Stimulated activated CD4-positive, alpha-beta T cell treated with anti-CD3 and anti-CD28 coated beads, Interleukin-2, amount 100 ng/mL, for 24 hours (primary cell): ENCODE measurements at places on chromosomes 7 and 10.

DNA sequence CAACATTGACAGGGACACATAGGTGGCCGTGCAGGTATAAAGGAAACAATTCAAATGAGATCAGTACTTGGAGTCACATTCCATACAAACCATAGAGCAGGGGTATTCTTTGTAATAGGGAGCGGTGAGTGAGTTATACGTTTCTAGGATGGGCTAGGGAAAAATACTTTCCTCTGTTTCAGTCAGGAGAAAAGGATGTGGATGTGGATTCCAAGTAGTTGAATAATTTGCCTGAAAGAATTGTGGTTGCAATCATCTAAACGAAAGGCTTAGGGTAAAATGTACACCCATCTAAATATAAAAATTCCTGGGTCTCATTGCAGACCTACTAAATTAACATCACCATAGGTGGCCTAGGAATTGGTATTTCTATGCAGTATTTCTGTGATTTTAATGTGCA is 270.7 kb upstream of the IGFBP3 start:
- DNase-seq = no peak

GRCh38 chr7:80511964-80512363 is at the start of gene GNAT3:
Gene GNAT3 (minus strand): TSS chr7:80512064. CDS start chr7:80511926, 138 bp downstream.
- no peak for DNase-seq

- no peak for DNase-seq
Observed at GRCh38 chr7:56125831-56126230, 9.6 kb upstream of the NUPR2 start.

DNA sequence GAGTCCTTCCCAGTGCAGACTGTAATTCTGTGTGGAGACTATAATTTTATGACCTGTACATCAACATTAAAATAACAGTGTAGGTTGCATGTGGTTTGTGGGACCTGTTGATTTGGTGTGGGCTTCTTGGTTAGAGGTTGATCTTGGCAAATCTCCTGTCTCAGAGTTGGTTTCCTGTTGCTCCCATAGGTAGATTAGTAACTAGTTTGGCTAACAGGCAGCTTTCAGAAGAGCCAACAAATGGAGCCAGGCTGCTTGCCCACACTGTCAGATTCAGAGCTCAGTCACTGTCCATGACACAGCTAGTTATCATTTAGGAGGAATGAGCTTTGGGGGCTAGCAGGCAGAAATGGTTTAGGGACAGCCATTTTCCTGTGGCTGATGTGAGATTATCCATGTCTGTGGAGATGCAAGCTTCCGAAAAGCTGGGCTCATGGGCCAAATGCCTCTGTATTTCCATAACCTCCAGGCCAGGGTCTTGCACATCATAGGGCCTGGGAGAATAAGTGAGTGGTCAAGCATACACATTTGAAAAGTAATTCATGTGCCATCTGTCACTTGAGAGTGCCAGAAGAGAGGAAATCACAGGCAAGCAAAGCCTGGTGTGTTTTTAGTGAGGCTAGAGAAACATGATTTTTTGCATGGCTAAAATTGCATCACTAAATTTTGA is 33.4 kb downstream of the CCM2 start:
- DNase-seq = no peak

DNA sequence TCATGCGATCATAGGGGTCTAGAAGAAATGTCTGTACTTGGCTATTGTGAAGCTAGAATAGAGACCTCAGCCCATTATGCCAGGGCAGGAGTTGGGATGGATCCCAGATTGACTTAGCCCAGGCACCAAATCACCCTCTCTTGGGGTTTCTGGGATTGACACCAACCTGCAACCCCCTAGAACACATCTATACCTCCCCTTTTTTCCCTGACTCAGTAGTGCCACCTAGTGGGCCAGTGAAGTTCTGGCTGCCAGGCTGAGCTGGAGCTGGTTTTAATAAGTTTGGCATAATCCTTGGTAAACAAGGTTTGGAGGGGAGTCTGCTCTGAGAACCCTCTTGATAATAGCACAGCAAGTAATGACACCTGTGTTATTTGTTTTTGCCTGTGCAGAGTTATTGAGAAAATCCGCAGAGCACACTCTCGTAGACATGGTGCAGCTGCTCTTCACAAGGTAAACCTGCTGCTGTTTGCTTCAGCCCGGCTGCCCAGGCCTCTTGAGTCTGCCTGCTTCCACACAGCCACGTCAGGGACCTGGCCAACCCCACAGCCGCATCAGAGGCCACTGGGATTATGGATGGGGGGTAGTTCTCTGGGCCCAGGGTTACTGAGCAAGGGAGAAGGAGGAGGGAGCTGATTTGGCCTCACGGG is 43.3 kb upstream of the NFKB2 start:
- peak; percentile 82 for DNase-seq

DNA sequence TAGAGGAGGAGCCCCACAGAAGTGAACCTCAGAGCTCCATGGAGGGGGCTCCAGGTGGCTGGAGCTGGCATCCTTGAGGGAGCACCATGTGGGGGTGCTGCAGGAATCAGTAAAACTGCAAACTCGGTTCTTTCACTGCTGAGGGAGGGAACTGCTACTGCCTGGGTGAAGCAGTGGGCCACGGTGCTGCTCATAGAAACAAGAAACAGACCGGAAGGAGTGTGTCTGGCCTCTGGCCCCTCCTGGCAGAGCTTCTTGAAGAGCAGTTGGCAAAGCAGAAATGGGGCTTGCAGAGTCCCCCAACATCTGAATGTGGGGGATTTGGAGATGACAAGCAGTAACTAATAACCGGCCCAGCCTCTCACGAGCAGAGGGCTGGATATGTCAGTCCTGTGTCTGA is 23.8 kb downstream of the TACC2 start:
- no peak for DNase-seq

GRCh38 chr10:126598009-126598408 is 72.5 kb downstream of the C10orf90 start:
- DNase-seq = peak; percentile 22

DNA sequence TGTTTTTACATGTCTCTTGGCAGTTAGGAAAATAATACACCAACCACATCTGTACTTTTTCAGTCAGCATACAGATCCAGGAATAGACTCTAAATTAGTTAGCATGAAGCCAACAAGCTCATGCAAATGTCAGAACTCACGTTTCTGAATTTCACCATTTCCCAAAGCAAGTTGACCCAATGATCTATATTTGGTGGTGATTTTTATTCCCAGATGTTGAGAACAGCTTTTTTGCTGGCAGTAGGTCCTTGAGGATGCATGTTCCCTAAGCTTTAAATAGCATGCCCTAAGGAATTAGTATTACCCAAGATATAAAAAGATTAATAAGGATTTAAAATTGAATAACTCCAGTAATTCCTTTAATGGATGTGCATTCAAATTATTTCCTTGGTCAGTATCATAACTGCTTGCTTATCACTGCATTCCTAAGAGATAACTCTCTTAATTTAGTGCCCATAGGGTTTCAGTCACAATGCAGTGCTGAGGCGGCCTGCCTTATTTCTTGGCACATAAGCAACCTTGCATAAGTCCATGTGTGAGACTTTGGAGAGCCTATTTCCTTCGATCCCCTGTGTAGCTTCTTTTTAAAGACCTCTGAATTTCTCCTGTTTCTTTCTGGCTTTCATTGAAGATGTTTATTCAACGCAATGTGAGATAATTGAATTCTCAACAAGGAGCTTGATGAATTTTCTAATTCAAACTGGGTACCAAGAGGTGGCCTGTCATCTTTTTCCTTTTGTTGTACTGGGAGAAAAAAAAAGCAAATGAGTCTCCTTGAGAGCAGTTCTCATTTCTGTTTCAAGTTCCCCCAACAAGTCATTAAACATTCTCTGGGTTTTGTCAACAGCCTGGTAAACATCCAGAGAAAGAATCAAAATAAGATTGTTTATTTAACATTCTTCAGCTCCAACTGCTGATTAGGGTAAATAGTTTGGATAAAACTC is 135.3 kb upstream of the MEOX2 start:
- no peak for DNase-seq

DNA sequence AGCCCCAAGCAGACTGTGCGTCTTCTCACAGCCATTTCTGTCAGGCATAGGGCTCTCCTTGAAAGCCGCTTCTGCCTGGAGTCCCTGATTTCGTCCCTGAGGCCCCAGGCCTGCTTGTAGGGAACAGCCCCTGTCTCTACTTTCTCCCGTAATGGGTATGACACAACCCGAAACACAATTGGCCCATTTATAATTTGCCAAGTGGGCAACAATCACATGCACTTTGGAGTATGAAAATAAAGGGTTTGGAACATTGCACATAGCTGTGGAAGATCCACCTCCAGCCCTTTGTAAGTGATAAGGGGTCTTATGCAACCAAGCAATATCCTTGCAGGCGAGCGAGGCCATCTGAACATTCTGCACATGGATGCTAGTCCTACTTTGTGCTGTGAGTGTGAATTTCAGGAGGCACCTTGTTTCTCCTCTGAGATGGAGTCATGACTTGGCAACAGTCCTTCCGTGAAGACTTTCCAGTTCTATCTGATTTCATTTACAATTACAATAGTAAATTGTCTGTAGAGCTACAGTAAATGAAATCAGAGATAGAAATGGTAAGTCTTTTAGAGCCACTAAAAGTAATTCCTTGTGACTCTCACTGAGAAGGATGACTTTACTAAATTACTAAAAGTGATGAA is 141.5 kb downstream of the CUBN start:
- DNase-seq = no peak

DNA sequence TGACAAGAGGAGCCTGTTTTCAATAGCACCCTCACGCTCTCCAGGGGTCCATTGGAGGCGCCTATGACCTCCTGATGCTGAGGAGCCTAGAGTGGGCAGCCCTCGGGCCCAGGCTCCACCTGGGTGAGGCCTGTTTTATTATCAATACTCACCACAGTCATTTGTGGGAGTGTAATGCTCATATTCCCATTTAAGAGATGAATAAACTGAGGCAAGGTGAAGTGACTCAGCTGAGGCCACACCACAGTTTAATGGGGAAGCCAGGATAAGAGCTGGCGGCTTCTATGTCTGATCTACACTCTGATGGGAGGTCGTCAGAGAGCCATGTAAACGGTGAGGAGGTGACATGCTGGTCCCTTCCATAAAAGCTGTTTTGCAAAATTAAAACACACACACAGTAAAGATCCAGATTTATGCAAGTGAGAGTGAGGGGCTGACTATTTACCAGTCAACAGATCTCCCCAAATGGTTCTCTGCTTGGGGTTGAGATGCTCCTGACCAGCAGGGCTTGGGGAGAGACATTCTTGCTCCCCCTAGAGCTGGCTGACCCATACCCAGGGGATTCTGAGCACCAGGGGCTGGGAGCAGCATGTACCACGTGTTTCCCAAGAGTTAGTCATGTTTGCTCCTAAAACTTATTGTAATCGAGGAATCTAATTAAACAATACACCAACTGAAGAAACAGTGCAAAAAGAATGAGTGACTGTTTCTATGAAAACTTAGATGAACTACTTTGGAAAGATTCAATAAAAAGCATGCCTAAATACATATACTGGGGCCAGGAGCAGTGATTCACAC is 81.0 kb upstream of the INSIG1 start:
- no peak for DNase-seq

DNA sequence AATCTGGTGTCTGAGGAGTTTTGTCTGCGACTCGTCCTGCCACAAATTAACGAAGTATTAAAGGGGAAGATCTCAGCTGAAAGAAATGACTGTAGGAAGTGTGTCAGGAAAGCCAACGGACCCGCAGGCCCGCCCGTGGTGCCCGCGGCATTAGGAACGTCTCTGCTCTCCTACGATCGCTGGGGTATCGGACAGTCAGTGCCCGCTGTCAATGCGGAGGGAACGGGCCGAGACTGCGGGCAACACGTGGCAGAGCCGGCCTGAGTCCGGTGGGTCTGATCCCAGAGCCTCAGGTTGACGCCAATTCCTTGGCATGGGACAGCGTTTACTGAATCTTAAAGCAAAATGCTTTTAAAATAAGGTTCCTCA is 128.7 kb downstream of the KBTBD2 start:
- no peak for DNase-seq

GRCh38 chr10:88541116-88541626 is 41.9 kb downstream of the RNLS start:
- no peak for DNase-seq

GRCh38 chr7:137245186-137245585 is 98.3 kb downstream of the PTN start:
- no peak for DNase-seq

DNA sequence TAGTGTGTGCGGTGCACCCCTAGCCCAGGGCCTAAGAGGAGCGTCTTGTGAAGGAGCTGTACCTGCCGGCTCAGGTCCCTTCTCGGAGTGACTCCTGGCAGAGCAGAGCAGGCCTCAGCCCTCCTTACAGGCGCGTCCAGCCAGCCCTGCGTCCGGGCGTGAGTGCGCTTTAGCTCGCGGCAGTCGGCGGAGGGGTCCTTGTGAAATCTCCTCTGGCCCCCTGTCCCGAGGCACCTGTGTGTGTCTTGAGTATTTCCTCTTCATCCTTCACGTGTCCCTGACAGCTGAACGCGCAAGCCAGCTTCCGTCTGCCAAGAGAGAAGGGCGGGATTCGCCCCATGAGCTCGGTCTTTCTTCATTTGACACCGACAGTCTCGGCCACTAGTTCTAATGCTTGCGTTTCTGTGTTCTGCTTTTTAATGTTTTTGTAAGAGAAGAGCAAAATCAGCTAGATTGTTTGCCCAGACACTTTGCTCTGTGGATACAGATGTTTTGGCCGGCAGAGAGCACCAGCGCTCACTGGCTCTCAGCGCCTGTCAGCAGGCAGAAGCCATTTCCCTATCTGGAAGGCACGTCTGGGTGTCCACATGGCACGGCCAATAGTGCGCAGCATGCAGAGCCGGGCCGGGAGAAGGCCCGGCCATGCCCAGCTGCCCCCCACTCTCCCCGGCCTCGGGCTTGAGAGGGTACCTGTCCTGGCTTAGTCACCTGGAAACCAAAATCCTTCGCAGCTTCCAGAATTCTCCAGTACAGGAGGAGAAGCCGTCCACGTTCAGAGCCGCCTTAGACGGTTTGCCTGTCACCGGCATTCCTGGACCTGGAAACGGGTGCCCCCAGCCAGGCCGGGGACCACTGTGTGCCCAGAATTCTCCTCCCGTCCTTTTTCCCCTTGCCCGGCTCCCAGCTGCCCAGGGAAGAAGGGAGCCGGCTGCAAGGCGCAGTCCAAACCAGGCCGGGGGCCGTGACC is 7.0 kb downstream of the GET4 start:
- DNase-seq = no peak

GRCh38 chr7:18177129-18177814 is 149.6 kb upstream of the PRPS1L1 start:
- DNase-seq = no peak

GRCh38 chr10:834493-834892 is 97.0 kb downstream of the LARP4B start:
- no peak for DNase-seq

DNA sequence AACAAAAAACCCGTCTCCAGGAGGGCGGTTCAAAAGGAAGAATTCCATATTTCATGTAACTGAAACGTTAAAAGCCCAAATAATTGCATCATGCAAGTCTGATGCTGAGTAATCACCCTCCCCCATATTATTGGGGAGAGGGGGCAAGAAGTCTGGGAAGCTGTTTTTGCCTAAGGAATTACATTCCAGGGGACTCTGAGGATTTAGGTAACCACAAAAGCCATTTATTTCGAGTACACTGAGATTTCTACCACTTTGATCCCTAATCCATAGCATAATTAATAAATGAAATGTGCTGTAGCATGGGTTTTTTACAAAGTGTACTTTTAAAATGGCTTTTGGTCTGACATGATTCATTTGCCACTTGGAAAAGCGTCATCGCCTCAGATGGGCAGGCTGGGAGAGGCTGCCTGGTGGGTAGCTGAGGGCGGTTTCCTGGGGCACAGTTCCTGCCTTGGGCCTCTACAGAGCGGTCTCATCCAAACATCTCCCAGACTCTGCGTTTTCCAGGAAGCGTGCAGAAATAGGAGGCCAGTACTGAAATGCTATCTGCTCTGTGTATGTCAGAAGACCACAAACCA is 106.5 kb downstream of the TCF7L2 start:
- no peak for DNase-seq

- no peak for DNase-seq
Observed at GRCh38 chr10:80996615-80997193, 459.0 kb downstream of the SH2D4B start.

- peak; percentile 21 for DNase-seq
Observed at GRCh38 chr10:92691591-92692079, 1.9 kb downstream of the HHEX start.
